Activated CD4-positive, alpha-beta T cell treated with anti-CD3 and anti-CD28 coated beads for 48 hours (primary cell): ENCODE measurements at places on chromosomes 4 and X.

DNA sequence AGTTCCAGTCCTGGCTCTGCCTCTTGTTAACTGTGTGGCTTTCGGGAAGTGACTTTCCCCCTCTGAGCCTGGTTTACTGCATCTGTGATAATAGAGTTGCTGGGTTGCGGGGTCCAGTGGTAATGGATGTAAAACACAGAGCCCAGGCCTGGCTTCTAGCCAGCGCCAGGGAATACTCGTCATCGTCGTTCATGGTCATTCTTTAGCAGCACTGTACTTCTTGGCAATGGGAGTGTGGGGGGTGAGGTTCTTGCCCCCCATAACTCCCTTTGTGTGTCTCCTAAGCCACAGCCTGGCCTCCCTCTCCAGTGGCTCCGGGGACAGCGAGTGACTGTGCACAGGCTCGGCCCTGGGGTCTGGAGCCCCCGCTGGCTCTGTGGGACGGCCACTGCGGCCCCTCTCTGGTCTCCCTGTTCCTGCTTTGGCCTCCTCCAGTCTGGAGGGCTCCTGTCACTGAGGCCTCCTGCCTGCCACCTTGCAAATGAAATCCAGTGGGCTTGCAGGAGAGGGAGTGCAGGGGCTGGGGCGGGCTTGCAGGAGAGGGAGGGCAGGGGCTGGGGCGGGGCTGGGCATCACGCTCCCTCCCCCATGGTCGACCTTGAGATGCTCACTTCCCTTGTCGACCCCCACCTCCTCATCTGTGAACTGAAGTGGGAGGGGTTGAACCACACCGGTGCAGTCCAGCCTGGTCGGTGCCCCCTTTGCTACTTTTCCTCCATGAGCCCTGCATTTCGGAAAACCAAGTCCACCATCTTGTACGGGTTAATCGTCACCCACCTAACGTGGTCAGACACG is 13.2 kb downstream of the PSAPL1 start:
- no peak for DNase-seq

GRCh38 chrX:56787734-56788152 is 58.7 kb downstream of the NBDY start:
- DNase-seq, result no peak

DNA sequence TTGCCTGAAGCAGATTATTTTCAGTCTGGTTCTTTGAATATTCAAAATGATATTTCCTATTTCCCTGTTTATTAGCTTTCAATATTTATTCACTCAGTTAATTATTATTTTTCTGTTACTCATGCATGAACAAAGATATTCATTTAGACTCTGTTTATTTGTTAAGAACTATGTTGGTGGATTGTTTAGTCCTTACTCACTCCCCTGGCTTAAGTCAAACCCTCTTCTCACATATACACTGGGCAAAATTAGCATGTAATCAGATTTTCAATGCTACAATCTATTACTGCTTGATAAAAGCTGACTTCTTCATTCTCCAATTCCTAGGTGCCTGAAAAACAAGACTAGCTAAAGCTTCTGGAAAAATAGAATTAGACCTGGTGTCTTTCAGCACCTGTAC is 335.8 kb downstream of the FAT4 start:
- DNase-seq, result no peak

DNA sequence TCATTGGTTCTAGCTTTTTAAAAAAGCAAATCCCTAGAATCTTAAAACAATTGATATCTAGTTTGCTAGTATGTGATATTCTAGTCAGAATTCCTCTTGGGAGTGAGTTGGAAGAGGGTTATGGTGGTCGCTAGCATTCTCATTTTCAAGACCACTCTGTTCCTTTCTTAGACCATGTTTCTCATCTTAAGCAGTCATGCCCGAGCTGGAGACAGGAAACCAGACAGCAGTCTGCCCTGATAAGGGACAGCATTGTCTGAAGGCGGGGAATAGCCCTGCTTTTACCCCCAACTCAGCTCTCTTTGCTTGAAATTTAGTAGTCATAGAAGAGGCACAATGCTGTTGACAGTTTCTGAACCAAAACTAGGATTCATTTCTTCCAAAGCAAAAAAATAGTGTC is 5.2 kb downstream of the KLF3 start:
- DNase-seq, result no peak

- DNase-seq, result no peak
These were observed 11.9 kb upstream of the PDHA1 start for GRCh38 chrX:19331831-19332230.

- DNase-seq, result no peak
These were observed 215.8 kb upstream of the PPP3CA start for GRCh38 chr4:101563126-101563525.

- no peak for DNase-seq
These were observed 1.1 kb downstream of the LGI2 start for GRCh38 chr4:25029479-25030276.

GRCh38 chr4:140382732-140383131 is 9.3 kb downstream of the SCOC start:
- no peak for DNase-seq

GRCh38 chr4:128924951-128925350 is 115.5 kb downstream of the JADE1 start:
- no peak for DNase-seq

DNA sequence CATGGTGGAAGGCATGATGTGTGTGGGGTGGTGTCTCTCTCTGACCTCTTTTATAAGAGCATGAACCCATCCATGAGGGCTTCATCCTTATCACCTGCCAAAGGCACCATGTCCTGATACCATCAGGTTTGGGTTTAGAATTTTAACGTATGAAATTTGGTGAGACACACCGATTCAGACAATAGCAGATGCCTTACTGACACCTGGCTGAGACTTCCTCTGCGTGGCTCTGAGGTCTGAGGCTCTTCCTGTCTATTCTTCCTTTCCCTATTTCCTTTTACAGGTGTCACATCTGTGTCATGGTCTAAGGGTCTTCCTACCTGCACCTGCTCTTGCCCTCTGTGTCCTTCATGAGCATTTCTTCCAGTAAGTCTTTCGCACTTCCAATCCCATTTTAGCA is 320.7 kb upstream of the CLNK start:
- no peak for DNase-seq

GRCh38 chrX:110665223-110666002 is 130.2 kb downstream of the CHRDL1 start:
- peak; percentile 13 for DNase-seq

GRCh38 chr4:18540349-18540748 is 518.8 kb upstream of the LCORL start:
- no peak for DNase-seq

DNA sequence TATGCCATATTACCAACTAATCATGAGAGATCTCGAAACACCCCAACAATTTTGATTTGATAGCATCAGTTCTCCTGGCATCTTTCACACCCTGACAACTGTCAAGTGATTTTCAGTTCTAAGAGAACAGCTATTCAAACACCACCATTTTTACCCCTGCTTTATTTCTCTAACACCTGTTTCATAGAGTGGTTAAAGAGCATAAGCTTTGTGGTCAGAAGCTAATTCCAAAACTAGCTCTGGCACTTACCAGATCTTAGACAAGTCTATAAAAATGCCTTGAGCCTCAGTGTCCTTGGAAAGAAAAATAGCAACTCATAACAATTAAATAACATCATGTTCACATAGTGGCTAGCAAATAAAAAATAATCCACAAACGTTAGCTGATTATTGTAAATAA is 17.9 kb downstream of the PPA2 start:
- no peak for DNase-seq

GRCh38 chrX:155938132-155938531 is 57.0 kb downstream of the VAMP7 start:
- DNase-seq, result no peak

DNA sequence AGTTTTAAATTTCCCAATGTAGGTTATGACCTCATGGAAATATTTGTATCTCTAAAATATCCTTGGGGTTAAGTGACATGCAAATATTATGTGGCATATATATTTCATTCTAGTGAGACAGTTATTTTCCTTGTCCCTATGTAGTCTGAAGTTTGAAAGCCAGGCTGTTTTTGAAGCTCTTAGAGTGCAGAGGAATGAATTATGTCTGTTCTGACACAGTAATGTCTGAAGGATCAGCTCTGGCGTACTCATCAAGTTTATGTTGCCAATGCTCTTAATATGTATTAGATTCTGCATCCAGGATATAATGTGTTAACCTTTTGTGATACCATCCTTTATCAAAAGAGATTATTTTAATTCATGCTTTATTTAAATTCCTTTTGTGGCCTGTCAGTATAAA is 355.8 kb downstream of the PCDH7 start:
- no peak for DNase-seq

DNA sequence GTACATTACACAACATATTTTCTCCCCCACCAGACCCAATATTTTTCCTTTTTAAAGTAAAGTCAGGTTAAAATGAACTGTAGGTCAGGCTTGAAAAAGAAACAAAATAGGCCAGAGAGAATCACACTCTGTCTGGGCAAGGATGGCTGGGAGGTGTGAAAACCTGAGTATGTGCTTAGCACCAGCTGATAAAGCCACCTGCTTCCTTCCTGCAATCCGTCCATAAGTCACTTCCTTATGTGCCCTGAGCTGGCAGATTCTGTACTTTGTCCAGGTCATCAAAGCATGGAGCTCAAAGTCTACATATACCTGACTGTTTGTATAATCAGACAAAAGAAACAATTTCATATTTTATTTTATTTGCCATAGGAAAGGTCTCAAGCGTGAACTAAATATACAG is 37.7 kb downstream of the ANTXR2 start:
- no peak for DNase-seq

DNA sequence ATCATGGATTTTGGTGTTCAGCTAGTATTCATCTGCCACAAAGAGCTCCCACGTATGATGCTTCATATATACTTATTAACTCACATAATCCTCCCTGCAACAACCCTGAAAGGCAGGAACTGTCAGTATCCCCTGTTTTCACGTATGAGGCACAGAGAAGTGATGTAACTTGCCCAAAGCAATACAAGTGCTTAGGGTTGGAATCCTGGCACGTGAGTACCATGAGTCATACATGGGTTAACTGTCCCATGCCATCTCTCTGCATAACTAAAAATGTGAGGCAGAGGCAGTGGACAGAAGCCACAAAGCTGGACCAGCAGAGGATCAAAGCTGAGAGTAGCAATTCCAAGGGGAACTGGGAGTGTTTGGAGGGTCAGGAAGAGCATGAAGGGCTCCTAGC is 35.7 kb upstream of the EGFL6 start:
- no peak for DNase-seq

DNA sequence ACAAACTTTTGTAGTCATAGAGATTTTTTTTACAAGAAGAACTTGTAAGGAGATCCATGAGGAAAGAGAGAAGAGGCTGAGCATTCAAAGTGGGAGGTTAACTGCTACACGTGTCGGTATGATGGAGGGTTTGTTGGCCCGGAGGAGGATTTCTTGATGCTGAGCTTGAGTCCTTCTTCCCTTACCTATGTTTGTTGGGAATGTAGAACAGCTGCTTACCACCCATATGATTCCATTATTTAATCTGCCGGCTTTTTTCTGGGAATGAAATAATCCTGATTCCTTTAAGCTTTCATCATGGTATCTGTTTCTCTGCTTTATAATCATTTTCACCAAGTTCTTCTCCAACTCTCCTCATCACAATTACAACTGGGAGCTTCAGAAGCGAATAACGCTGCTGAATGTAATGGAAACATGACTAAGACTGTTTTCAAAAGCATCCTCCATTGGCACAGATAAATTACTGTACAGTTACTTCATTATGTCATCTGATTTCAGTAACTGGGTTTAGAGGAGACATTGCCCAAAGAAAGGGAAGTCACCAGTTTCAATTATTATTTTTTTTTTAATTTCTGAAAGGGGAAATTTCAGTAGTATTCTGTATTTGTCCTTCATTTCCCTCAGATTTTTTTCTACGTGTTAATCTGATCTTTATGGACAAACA is 420.6 kb downstream of the SPRY1 start:
- no peak for DNase-seq

DNA sequence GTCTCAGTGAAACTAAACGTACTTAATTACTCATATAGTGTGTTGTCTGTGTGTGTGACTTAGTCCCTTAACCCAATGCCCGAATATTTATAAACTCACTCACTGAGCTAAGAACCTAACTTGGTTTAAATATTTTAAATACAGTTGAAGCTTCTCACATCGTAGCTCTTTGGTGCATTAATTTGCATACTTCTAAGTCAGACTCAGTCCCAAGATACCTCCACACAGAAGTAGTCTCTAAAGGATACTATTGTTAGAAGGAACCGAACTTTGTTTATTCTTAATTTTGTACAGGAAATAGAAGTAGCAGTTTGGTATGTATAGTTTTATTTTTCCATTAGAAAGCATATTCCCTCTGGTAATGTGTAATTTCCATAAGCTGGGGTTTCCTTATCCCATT is 54.0 kb upstream of the NKAP start:
- no peak for DNase-seq

- no peak for DNase-seq
These were observed 118.5 kb downstream of the BTC start for GRCh38 chr4:74675673-74676279.

GRCh38 chr4:97558204-97558778 is 585.0 kb downstream of the STPG2 start:
- no peak for DNase-seq

GRCh38 chr4:51894059-51894645 is 51.2 kb downstream of the DCUN1D4 start:
- DNase-seq, result no peak

DNA sequence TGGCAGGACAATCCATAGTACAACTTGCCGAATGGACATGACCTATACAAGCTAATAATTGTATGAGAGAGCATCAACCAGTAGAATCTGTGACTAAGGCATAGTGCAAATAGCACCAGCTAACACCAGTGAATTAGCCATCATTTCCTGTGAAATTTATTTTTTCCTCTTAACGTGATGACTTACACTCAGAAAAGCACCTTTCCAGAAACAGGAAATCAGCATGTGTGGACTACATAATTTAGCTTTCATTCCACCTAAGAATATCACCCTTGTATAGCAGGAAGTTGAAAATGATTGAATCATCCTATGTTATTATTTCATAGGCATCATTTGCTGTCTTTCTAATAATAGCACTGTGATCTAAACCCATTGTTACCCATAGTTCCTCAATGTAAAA is 1393.4 kb upstream of the PCDH7 start:
- no peak for DNase-seq

DNA sequence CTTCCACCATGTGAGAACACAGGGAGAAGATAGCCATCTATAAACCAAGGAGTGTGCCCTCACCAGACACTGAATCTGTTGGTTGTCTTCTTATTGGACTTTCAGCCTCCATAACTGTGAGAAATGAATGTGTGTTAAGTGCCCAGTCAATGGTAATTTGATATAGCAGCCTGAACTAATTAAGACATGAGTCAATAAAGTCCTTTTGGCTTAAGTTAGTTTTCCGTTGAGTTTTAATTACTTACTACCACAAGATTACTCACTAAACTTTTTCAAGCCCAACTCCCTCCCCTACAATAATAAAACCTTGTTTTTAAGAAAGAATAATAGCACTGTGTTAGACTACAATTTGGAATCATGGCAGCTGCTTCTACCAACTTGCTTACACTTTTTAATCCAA is 324.2 kb downstream of the PCDH19 start:
- no peak for DNase-seq

DNA sequence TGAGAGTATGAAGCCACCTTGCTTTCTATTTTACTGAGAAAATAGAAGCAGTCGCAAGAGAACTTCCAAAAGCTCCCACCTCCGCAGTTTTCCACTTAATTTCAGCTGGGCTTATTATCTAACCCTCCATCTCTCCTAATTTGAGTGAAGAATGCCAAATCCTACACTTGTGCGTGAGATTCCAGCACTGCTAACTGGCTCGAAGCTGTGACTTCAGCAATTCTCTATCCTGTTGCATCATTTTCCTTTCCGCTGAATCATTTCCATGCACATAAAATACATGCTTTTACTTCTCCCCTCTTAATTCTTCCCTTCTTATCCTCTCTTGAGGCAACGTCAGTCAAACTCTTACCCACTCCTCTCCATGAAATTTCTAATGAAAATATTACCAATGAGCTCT is 189.5 kb downstream of the GASK1B start:
- DNase-seq, result no peak
